ENCODE measurements at places on chromosomes 11 and 22.

- DNase-seq, result no peak
Measured at GRCh38 chr11:30818721-30819120, 232.6 kb upstream of the MPPED2 start.

GRCh38 chr11:62352355-62353336, 15.4 kb downstream of the ASRGL1 start:
- DNase-seq, result peak; percentile 67

GRCh38 chr11:33329705-33330329, 72.6 kb downstream of the HIPK3 start:
- peak; percentile 34 for DNase-seq

DNA sequence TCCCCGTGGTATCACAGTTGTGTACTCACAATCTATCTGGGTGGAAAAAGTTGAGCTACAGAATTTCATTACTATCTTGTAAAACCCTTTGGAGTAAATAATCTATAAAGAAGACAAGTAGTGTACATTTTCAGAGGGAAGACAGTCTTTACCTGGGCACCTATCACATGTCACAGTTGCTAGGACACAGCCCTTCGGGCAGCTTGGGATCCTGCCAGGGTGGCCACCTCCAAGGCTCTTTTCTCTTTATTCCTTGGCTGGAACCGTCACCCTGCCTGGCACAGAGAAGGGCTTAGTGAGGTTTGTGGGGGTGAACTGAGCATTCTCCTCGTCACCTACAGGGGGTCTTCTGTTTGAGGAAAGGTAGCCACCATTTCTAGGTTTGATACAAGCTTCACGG, 23.6 kb downstream of the LRRC74B start:
- DNase-seq, result no peak

DNA sequence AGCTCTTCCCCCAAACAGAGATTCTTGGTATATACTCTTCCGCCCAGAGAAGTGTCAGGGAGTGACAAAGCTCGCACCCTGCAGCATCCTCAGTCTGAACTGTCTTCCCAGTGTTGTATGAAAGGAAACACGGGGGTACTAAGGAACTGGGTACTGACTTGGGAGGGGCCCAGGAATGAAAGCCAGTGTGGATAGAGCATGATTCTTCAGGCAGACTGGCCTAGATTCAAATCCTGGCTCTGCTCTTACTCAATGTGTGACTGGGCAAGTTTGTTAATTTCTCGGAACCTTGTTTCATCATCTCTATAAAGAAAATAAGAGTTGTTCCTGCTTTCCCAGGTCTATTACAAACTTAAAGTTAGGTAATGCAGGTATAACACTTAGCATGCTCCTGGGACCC, 266.0 kb upstream of the NARS2 start:
- DNase-seq, result no peak

- DNase-seq, result peak; percentile 82
Measured at GRCh38 chr22:21642584-21643448, 714 bp downstream of the SDF2L1 start.

DNA sequence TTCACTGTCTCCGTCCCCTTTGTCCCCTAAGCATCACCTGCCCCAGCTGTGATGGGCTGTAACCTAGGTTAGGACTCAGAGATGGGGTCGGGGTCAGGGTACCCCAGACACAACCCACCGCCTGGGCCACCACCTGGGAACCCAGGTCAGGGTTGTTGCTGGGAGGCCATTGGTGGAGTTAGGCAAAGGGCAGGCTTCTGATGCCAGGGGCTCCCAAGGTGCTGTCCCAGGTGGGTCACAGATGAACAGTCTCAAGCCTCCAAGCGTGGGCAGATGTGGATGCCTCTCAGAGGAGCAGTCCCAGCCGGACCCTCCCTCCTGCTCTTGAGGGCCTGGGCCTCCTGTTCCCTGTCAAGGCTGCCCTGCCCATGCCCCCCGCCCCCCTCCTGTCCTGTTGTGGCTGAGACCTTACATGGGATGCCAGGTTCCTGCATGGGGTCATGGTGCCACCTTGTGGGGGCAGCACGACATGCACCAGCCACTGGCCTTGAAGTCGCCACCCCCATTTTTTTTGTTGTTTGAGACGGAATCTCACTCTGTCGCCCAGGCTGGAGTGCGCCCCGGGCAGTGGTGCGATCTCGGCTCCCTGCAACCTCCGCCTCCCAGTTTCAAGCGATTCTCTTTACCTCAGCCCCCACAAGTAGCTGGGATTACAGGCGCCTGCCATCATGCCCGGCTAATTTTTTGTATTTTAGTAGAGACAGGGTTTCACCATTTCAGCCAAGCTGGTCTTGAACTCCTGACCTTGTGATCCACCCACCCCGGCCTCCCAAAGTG, 12.1 kb downstream of the GATD1 start:
- peak; percentile 77 for DNase-seq

DNA sequence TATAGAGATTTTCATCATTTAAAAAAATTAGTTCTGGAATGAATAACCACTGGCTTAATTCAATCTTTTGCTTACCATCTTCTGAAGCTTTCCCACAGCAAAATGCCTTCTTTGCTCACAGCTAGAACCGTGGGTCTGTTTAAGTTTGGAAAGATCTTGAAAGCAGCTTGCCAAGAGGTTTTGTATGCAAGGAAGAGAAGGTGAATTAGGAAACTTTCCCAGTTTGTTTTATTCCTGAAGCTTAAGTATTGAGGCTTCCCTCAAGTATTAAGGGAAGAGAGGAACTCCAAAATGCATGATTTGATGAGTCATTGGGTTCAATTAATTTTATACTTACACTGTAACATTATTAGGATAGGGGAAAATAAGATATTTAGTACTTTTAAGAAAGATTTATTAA, 1.9 kb upstream of the ARHGEF12 start:
- no peak for DNase-seq

DNA sequence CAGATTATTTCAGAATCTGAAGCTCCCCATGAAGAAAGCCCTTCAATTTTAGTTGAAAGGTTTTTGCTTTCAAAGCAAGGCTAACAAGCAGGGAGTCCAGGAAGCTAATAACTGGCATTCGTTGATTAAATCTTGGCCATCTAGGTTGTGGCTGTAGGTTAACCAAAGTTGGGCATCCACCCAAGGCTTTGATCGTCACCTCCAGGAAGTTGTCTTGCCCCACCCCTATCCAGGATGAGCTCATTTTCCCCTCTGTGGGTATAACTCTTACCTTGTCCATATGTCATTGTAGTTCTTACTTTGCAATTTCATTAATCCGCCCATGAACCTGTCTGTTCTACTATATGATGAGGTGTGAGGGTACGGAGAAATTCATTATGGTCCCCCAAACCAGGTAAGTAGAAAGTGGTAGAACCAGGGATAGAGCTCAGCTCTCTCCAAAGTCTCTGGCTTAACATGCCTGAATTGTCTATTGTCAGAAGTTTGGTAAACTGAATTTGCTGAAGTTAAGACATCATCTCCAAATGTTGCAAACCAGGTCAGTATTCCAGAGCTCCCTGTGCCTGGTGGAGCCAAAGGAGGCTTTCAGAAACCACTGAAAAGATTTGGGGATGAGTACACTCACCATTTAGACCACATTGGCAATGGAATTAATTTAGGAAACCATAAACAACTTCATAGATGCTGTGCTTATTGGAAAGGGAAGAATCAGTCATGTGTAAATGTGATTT, 97.1 kb downstream of the CD44 start:
- DNase-seq, result no peak

DNA sequence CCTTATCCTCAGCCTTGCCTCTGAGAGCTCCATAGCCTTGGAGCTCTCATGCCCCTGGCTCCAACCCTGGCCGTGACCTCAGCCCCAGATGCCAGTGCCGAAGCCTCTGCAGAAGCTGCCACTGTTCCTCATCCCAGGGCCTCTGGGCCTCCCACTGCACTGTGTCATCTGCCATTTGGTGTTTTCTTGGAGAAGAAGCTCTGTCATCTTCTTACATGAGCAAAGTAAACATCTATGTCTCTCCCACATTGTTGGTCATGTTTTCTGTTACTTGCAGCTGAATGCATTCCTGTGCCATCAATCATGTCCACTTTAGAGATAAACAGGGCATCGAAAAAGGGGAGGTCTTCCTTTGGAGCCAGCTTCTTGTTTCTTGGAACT, 45.0 kb upstream of the FTH1 start:
- no peak for DNase-seq

- no peak for DNase-seq
Measured at GRCh38 chr11:112291191-112291590, 30.5 kb upstream of the PLET1 start.

DNA sequence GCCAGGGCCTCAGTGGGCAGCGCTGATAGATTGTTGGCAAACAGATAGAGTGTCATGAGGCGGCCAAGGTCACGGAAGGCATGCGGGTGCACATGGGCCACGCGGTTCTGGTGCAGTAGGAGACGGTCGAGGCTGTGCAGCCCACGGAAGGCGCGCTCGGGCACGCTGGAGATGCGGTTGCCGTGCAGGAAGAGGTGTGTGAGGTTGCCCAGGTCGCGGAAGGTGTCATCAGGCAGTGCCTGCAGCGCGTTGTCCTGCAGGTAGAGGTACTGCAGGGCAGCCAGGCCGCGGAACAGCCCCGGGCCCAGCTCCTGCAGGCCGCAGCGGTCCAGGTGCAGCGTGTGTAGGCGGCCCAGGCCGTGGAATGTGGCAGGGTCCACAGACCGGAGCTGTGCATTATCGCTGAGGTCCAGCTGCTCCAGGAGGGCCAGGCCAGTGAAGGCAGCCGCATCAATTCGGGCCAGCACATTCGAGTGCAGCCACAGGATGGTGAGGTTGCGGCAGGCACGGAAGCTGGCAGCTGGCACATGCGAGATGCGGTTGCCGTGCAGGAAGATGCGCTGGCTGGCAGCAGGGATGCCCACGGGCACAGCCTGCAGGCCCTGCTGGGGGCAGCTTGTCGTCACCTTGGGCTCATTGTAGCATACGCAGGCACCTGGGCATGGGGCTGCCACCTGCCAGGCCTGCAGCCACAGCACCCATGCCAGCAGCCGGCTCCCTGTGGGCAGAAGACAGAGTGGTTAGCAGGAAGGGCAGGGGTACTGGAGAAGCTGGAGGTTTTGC, 25.5 kb downstream of the RTN4R start:
- no peak for DNase-seq

DNA sequence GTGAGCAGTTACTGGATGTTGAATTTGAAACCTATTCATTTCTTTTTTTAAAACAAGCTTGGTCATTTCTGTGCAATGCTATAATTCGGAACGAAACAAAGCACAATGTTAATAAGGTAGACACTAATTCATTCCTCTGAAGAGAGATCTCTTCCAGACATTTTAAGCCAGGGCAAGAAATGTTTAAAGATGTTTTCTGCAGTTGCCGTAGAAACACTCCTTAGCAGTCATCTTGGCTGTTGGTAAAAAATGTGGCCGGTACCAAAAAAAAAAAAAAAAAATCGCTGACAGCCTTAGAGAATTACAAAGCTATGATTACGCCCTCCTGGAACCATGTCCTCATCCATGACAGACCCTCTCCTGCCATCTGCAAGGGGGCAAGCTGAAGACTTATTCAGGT, 66.4 kb upstream of the TTC12 start:
- no peak for DNase-seq

- peak; percentile 59 for DNase-seq
Measured at GRCh38 chr11:66258473-66258893, 10.0 kb upstream of the RAB1B start.

- no peak for DNase-seq
Measured at GRCh38 chr11:122711831-122712381, 56.4 kb downstream of the UBASH3B start.

DNA sequence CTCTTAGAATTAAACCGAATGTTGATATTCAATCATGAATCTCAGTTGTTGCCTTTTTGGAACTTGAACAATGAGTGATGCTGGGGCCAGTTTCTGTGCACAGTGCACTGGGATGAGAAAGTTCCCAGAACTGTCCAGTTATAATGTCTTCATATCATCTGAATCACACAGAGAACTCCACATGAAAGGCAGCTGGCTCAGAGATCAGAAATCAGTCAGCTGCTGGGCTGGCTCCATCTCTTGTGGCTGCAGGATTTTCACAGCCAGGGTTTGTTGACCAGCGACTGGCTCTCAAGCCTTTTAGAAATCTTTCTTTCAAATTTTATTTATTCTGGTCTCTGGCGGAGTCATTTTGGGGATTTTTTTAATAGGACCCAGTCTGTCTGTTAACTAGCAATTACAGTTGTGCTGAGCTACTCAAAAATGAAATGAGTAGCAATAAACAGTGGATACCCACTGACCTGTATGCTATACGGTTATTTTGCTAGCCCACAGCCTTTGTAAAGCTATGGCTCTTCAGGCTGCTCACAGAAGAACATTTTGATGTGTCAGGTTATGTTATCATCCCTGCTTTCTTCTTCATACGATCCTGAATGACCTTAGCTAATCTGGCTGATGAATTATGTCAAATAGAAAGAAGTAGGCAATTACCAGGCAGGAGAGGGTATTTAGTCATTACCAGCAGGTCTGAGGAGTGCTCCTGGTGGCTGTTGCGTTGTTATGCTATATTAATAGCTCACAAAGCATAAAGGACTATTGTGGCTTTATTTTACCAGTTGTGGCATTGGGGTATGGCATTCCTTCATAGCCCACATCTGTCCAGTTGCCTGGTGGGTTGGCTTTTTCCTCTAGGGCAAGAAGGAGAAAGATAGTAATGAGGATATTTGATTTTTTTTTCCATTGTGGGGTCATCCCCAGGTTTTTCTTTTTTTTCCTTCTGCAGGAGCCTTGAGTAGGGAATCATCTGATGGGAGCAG, 3.6 kb downstream of the FAT3 start:
- no peak for DNase-seq

DNA sequence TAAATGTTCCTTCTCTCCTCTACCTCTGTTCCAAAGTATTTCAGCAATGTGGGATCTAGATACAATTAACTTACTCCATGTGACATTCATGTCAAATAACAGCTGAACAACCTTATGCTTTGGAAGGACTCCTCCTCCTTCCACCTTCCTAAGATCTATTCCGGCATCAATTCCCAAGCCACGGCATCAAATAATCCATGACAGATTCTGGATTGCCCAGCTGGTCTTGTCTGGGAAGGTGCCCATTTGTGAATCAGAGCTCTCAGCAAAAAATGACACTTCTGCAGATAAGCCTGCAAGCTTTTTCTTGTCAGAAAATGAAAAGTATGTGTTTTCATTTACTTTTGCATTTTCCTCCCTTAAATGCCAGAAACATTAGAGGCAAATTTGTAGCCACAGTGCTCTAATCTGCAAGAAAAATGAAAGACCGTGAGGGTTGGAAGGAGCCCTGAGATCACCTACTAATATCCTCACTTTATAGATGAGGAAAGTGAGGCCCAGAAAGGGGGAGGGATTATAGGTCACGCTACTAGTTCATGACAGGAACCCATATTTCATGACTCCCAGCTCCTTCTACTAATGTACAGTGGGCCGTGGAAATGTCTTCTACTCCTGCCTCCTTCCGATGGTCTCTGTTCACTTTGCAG, 124.0 kb downstream of the ME3 start:
- DNase-seq, result no peak

GRCh38 chr22:19349778-19350475, 58.4 kb upstream of the CLTCL1 start:
- DNase-seq, result no peak

DNA sequence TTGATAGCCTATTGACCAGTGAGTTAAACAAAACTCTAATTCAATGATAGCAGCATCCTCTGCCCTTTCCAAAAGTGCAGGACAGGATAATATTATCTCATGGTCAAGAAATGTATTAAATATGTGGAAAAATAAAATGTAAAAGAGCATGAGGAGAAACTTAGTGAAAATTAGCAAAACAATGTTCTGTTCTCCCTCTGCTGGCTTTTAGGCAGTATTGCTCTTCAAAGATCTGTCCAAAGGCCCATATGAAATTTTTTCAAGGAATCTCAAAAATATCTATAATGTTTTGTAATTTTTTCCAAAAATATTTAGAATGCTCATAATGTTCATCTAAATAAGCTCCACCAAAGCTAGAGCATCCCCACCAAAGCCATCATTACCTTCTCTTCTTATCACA, 8.3 kb upstream of the ARL14EP start:
- DNase-seq, result no peak
